Fibroblast of lung (primary cell): ENCODE measurements at places on chromosomes 4 and X. TPM values are rescaled to one million over a fixed set of nuclear protein-coding genes. Genes with fewer than 3 reads are reported as not detected.

ZFYVE28 gene
- 8.2 and 11.6 TPM in 2 replicates for total RNA-seq

F9 gene
- not detected in 2 replicates for total RNA-seq

RHOXF1 gene
- not detected in 2 replicates for total RNA-seq

RNF128 gene
- 2.3 and 8.1 TPM in 2 replicates for total RNA-seq

CENPU gene
- total RNA-seq, result 1.8 and 6.4 TPM in 2 replicates

AKAP17A gene
- 17.8 and 18.0 TPM in 2 replicates for total RNA-seq

POU3F4 gene
- under 0.01 TPM in 1 of 2 replicates, not detected in the other for total RNA-seq

MID1 gene
- 8.5 and 20.3 TPM in 2 replicates for total RNA-seq

ADAM29 gene
- not detected in 2 replicates for total RNA-seq

TXK gene
- total RNA-seq, result 0.26 and 0.66 TPM in 2 replicates

NAP1L3 gene
- total RNA-seq, result 1.3 and 5.0 TPM in 2 replicates

LRAT gene
- under 0.01 TPM in 2 replicates for total RNA-seq

ZMAT1 gene
- 0.51 and 1.8 TPM in 2 replicates for total RNA-seq

TEX13D gene
- not detected in 2 replicates for total RNA-seq

CFP gene
- total RNA-seq, result under 0.01 and 0.17 TPM in 2 replicates

NXF3 gene
- not detected in 2 replicates for total RNA-seq

CYP2U1 gene
- 21.3 and 24.3 TPM in 2 replicates for total RNA-seq

ADGRL3 gene
- under 0.01 and 0.26 TPM in 2 replicates for total RNA-seq

ERVMER34-1 gene
- total RNA-seq, result under 0.01 TPM in 2 replicates

TMSB15B gene
- total RNA-seq, result 1.5 and 3.1 TPM in 2 replicates

GAGE12F gene
- total RNA-seq, result not detected in 2 replicates

MAGEA8 gene
- total RNA-seq, result not detected in 2 replicates

PDE5A gene
- total RNA-seq, result 383 and 832 TPM in 2 replicates

CNKSR2 gene
- 0.33 and 1.5 TPM in 2 replicates for total RNA-seq

HTATSF1 gene
- total RNA-seq, result 33.2 and 35.2 TPM in 2 replicates

MMRN1 gene
- under 0.01 TPM in 2 replicates for total RNA-seq

FGF13 gene
- total RNA-seq, result 4.6 and 9.6 TPM in 2 replicates

STATH gene
- not detected in 2 replicates for total RNA-seq

FAT4 gene
- 9.0 and 17.8 TPM in 2 replicates for total RNA-seq

CPLX1 gene
- 0.66 TPM in 1 of 2 replicates, not detected in the other for total RNA-seq

PGRMC2 gene
- 22.1 and 30.4 TPM in 2 replicates for total RNA-seq

GPC3 gene
- total RNA-seq, result 7.1 and 45.5 TPM in 2 replicates

MAGEA2 gene
- not detected in 2 replicates for total RNA-seq
